DMS79 (cell line): ENCODE measurements at places on chromosomes 2 and 18.

- no peak for DNase-seq
These were observed 32.2 kb downstream of the GPR75 start for GRCh38 chr2:53827398-53828175.

DNA sequence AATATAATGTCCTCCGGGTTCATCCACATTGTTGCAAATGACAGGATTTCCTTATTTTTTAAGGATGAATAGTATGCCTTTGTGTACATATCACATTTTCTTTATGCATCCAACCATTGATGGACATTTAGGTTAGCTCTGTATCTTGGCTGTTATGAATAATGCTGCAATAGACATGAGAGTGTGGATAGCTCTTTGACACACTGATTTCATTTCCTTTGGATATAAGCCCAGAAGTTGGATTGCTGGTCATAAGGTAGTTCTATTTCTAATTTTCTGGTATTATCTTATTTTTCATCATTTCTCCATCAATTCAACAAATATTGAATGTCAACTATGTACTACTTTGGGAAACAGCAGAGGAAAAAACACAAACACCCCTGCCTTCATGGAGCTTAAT, 423.3 kb downstream of the MTX2 start:
- DNase-seq = no peak

- no peak for DNase-seq
These were observed 139.7 kb downstream of the FAM161A start for GRCh38 chr2:61714210-61714609.

- no peak for DNase-seq
These were observed 301.3 kb downstream of the ZNF407 start for GRCh38 chr18:74898965-74899364.

DNA sequence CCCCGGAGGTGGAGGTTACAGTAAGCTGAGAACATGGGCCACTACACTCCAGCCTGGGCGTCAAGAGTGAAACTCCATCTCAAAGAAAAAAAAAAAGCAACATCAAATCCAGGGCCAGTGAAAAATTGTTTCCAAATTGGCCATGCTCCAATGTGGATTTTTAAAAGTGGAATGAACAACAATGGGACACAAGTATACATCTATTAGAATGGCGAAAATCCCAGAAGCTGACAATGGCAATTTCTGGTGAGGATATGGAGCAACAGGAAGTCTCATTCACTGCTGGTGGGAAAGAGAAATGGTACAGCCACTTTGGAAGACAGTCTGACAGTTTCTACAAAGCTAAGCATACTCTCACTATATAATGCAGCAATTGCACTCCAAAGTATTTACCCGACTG, 161.4 kb downstream of the UXS1 start:
- DNase-seq = no peak
